ENCODE measurements at places on chromosomes 5 and 9.
A peak's percentile ranks its signal among the peaks of the same experiment; 100 is the strongest.

GRCh38 chr5:104611135-104611767 lies 1048.7 kb upstream of the NUDT12 start:
- H3K4me3 ChIP-seq = no peak overlapping the region
- no peaks in the 10 kb centered on the region for H3K4me1 ChIP-seq
- no peaks in the 10 kb centered on the region for H3K27me3 ChIP-seq
- DNase-seq = no peak
- no peaks in the 10 kb centered on the region for H3K36me3 ChIP-seq

DNA sequence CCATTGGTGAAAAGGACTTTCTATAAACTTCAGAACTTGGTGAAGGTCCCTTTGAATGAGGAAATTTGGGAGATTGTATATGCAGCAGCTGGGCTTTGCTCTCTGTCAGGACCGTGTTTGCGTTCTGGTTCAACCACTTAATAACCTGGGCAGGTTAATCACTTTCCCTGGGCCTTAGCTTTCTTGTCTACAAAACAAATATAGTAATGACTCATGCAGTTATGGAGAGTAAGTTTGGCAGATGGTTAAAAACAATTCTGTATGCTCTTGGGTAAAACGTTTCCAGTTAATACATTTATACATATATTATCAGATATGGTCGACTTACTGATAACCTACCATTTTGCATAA lies 197.0 kb downstream of the ARHGEF28 start:
- no peak overlapping the region for H3K4me3 ChIP-seq
- no peak overlapping the region for H3K27ac ChIP-seq
- peaks cover 5% of the 10 kb centered on the region for H3K27me3 ChIP-seq
- H3K4me1 ChIP-seq = no peaks in the 10 kb centered on the region

GRCh38 chr5:8686707-8687106 lies 817.8 kb downstream of the MTRR start:
- H3K4me1 ChIP-seq = no peaks in the 10 kb centered on the region
- DNase-seq = no peak
- H3K27me3 ChIP-seq = no peaks in the 10 kb centered on the region
- no peak overlapping the region for H3K4me3 ChIP-seq

GRCh38 chr5:60243713-60244112 lies 350.2 kb upstream of the PDE4D start:
- H3K27me3 ChIP-seq = no peaks in the 10 kb centered on the region
- no peak for DNase-seq
- no peaks in the 10 kb centered on the region for H3K4me1 ChIP-seq

GRCh38 chr5:142408536-142408935 lies 83.7 kb upstream of the SPRY4 start:
- no peak overlapping the region for H3K4me3 ChIP-seq
- peaks cover 6% of the 10 kb centered on the region for H3K27me3 ChIP-seq
- H3K36me3 ChIP-seq = no peaks in the 10 kb centered on the region
- H3K27ac ChIP-seq = no peak overlapping the region
- no peak for DNase-seq

DNA sequence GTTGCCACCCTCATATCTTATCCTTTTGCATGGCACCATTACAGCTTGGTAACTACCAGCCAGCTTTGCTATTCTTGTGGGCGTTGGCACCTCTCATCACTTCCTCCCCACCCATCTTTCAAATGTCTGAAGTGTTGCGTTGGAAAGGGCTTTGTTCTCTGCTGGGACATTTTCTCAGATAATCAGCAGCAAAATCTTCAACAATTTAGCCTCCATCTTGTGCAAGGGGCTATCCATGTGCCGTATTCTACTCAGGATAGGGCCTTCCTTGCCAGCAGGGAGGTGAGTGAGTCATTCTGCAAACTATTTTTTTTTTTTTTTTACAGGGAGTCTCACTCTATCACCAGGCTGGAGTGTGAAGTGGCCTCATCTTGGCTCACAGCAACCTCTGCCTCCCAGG lies 62.1 kb upstream of the NUDT12 start:
- no peaks in the 10 kb centered on the region for H3K27me3 ChIP-seq
- no peaks in the 10 kb centered on the region for H3K36me3 ChIP-seq
- H3K4me3 ChIP-seq = no peak overlapping the region
- H3K4me1 ChIP-seq = no peaks in the 10 kb centered on the region
- DNase-seq = no peak

- H3K36me3 ChIP-seq = peaks cover 47% of the 10 kb centered on the region
- DNase-seq = peak; percentile 46
- peak overlapping the region; percentile 13 for H3K27ac ChIP-seq
- H3K27me3 ChIP-seq = no peaks in the 10 kb centered on the region
These were observed 60.2 kb downstream of the FBXO38 start for GRCh38 chr5:148443998-148444397.

GRCh38 chr5:59327191-59327980 lies 566.1 kb downstream of the PDE4D start:
- H3K4me3 ChIP-seq = no peak overlapping the region
- no peak overlapping the region for H3K27ac ChIP-seq
- H3K4me1 ChIP-seq = no peaks in the 10 kb centered on the region
- DNase-seq = no peak
- H3K36me3 ChIP-seq = no peaks in the 10 kb centered on the region

DNA sequence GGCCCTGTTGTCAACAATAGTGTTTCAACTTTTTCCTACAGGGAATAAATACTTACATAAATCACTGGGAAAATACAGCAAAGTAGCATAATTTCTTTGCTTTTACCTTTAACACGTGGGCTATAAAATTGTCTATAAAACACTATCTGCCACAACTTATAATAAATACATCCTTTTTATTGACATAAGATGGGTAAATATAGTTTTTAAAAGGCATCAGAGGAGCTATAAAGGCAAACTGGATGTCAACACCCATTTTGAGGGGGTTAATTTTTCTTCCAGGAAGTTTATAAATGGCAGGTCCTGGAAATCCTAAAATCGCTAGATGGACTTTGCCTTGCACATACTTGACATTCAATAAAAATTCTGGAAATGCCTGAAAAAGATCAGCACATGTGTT lies 358.0 kb downstream of the PDE4D start:
- DNase-seq = no peak
- H3K27ac ChIP-seq = no peak overlapping the region
- no peaks in the 10 kb centered on the region for H3K4me1 ChIP-seq
- H3K27me3 ChIP-seq = no peaks in the 10 kb centered on the region

DNA sequence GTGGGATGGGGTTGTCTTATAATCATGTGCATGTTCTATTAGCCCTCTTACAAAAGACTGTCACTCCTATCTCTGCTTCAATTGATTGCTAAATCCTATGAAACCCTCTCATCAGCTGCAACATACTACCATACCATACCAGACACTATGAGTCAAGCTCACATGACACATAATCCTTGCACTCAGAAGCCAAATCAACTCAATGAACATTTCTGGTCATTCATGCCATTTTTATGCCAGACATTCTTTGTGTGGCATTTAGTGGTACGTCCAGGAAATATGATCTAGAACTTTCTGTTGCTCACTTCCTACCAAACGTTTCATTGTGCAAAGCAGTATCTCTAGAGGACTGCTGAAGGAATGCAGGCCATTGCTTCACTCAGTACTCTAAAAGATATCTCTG lies 159.2 kb upstream of the GNA14 start:
- DNase-seq = no peak
- no peak overlapping the region for H3K4me3 ChIP-seq
- H3K27ac ChIP-seq = no peak overlapping the region
- H3K36me3 ChIP-seq = peaks cover 3% of the 10 kb centered on the region
- peaks cover 5% of the 10 kb centered on the region for H3K4me1 ChIP-seq

- H3K4me3 ChIP-seq = no peak overlapping the region
- no peak overlapping the region for H3K27ac ChIP-seq
- peaks cover 3% of the 10 kb centered on the region for H3K4me1 ChIP-seq
- no peak for DNase-seq
- peaks cover 12% of the 10 kb centered on the region for H3K27me3 ChIP-seq
These were observed 109.2 kb upstream of the SHB start for GRCh38 chr9:38178237-38178636.

GRCh38 chr9:125659201-125659840 lies 47.7 kb downstream of the MAPKAP1 start:
- peaks cover 7% of the 10 kb centered on the region for H3K4me1 ChIP-seq
- H3K4me3 ChIP-seq = no peak overlapping the region
- H3K36me3 ChIP-seq = no peaks in the 10 kb centered on the region
- H3K27ac ChIP-seq = no peak overlapping the region
- no peak for DNase-seq

DNA sequence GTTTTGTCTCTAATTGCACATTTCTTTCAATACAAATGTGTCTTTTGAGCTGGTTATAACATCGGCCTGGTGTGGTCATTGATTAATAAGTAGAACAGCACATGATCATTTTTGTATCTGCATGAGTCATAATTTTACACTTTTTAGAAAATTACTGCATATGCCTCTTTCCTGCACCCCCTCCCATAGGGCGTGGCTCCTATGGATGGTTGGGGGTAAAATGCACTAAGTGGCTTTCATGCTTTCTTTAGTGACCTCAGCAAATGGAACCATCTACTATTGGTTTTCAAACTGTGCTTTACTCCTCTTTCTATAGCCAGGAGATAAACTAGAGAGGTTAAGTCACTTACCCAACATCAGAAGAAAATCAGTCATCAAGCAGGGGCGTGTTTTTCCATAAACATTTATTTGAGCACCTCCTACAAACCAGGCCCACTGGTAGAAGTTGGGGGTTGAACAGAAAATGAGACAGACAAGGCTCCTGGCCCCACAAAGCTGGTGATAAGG lies 3.8 kb downstream of the ANXA6 start:
- H3K4me3 ChIP-seq = peak overlapping the region; percentile 96
- H3K27ac ChIP-seq = peak overlapping the region; percentile 95
- peaks cover 79% of the 10 kb centered on the region for H3K4me1 ChIP-seq
- H3K36me3 ChIP-seq = peaks cover 39% of the 10 kb centered on the region
- no peaks in the 10 kb centered on the region for H3K27me3 ChIP-seq

DNA sequence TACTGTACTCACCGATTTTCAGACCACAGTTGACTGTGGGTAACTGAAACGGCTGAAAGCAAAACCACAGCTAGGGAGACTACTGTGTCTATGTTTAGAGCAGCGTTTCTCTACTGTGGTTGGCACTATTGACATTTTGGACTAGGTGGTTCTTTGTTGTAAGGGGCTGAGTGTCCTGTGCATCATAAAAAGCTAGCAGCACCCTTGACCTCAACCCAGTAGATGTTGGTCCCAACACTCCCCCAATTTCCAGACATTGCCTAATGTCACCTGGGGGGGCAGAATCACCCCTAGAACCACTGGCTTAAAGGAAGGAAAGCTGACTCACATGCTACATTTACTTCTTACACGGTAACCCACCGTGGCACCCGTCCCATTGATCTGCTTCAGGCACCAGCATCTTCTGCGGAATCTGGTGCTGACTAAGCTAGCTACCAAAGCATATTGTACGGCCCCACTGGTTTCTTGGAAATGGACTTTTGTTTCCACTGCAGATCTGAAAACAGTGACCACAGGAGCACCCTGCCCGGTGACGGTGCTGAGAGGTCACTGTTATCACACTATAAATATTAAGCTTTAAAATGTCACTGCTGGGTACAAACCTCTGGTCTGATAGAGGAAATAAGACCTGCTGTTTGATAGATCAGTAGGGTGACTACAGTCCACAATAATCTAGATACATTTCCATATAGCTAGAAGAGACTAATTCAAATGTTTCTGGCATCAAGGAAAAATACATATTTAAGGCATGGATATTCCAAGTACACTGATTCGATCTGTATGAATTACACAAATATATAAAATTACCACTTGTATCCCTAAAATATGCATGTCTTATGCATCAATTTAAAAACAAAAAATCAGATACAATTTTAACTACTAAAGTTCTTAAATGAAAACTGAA lies 151.4 kb downstream of the HSD17B3 start:
- H3K36me3 ChIP-seq = no peaks in the 10 kb centered on the region
- peaks cover 18% of the 10 kb centered on the region for H3K4me1 ChIP-seq
- peak overlapping the region; percentile 83 for H3K27ac ChIP-seq
- peak overlapping the region; percentile 71 for H3K4me3 ChIP-seq
- DNase-seq = peak; percentile 37

All from effector memory CD8-positive, alpha-beta T cell (primary cell).